ENCODE measurements at places on chromosomes 2 and 18. TPM values are rescaled to one million over a fixed set of nuclear protein-coding genes. Genes with fewer than 3 reads are reported as not detected.

FAM237A gene
- total RNA-seq = not detected

HMSD gene
- 0.10 TPM for total RNA-seq

MFSD6 gene
- 17.9 TPM for total RNA-seq

DYSF gene
- 2.8 TPM for total RNA-seq

ALPG gene
- 0.16 TPM for total RNA-seq

TUBA4B gene
- 0.13 TPM for total RNA-seq

BCL2 gene
- 9.1 TPM for total RNA-seq

UGT1A4 gene
- total RNA-seq = not detected

EHD3 gene
- total RNA-seq = 6.0 TPM

MSTN gene
- total RNA-seq = 0.04 TPM

SCN3A gene
- total RNA-seq = 13.2 TPM

FBXO36 gene
- 6.1 TPM for total RNA-seq

ZNF396 gene
- total RNA-seq = 2.0 TPM

GPBAR1 gene
- 10.9 TPM for total RNA-seq

ACMSD gene
- 6.5 TPM for total RNA-seq

MYL1 gene
- not detected for total RNA-seq

GREB1 gene
- total RNA-seq = 4.0 TPM

SKOR2 gene
- total RNA-seq = not detected

PLCD4 gene
- total RNA-seq = 0.52 TPM

KLHL29 gene
- 3.6 TPM for total RNA-seq

MARS2 gene
- total RNA-seq = 7.8 TPM

KIF3C gene
- total RNA-seq = 6.5 TPM

CRACDL gene
- total RNA-seq = 0.47 TPM

PLGLB1 gene
- 4.4 TPM for total RNA-seq

YES1 gene
- 111 TPM for total RNA-seq

OSBPL6 gene
- 3.0 TPM for total RNA-seq

GKN1 gene
- 0.53 TPM for total RNA-seq

CLEC4F gene
- total RNA-seq = not detected

LINC00305 gene
- 0.32 TPM for total RNA-seq

DARS1 gene
- 69.5 TPM for total RNA-seq

GLI2 gene
- total RNA-seq = 5.8 TPM

XIRP2 gene
- not detected for total RNA-seq

CHST9 gene
- 32.7 TPM for total RNA-seq

ATP6V1B1 gene
- total RNA-seq = 0.84 TPM

NDC80 gene
- 5.6 TPM for total RNA-seq

SCTR gene
- 1.7 TPM for total RNA-seq

PER2 gene
- total RNA-seq = 8.9 TPM

PLEK gene
- 0.93 TPM for total RNA-seq

OTX1 gene
- not detected for total RNA-seq

ASTL gene
- not detected for total RNA-seq

GKN2 gene
- total RNA-seq = not detected

TMEM247 gene
- not detected for total RNA-seq

FAM110C gene
- 10.2 TPM for total RNA-seq

SLC38A11 gene
- 5.1 TPM for total RNA-seq

GIGYF2 gene
- total RNA-seq = 69.4 TPM

EML6 gene
- total RNA-seq = 4.0 TPM

MAP3K19 gene
- 1.1 TPM for total RNA-seq

IL37 gene
- not detected for total RNA-seq

COBLL1 gene
- 146 TPM for total RNA-seq

CACNB4 gene
- 4.0 TPM for total RNA-seq

SERPINB2 gene
- total RNA-seq = 1.6 TPM

CAPN13 gene
- total RNA-seq = 6.0 TPM
